NCI-H1436 treated with DMSO at 0.1 percent for 48 hours (cell line): ENCODE measurements at places on chromosomes 1 and 21.

GRCh38 chr1:197899037-197899436 lies 3.4 kb upstream of the C1orf53 start:
- DNase-seq, result no peak

DNA sequence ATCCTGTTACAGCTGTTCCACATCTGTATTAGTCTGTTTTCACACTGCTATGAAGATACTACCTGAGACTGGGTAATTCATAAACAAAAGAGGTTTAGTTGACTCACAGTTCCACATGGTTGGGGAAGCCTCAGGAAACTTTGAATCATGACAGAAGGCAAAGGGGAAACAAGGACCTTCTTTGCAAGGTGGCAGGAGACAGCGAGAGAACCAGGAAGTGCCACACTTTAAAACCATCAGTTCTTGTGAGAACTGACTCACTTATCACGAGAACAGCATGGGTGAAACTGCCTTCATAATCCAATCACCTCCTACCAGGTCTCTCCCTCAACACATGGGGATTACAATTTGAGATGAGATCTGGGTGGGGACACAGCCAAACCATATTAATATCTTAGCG lies 110.3 kb upstream of the TRABD2B start:
- DNase-seq, result no peak

DNA sequence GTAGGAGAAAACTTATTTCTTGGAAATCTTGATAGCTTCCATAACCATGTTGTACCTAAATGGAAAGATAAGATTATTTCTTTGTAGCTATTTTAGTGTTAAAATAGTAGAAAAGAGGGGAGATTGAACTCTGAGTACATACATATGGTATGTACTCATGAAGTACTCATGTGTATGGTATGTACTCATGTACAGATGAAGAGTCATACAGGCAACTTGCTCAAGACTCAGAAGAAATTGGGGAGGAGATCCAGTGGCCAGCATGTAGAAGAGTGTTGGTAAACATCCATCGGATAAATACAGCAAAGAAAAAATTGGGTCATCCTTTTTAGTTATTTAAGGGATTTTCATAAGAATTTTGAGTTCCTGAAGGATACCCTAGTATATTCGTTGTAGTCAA lies 29.0 kb downstream of the MDM4 start:
- DNase-seq, result no peak

- no peak for DNase-seq
These were observed 90.3 kb downstream of the LPAR3 start for GRCh38 chr1:84802567-84803232.

DNA sequence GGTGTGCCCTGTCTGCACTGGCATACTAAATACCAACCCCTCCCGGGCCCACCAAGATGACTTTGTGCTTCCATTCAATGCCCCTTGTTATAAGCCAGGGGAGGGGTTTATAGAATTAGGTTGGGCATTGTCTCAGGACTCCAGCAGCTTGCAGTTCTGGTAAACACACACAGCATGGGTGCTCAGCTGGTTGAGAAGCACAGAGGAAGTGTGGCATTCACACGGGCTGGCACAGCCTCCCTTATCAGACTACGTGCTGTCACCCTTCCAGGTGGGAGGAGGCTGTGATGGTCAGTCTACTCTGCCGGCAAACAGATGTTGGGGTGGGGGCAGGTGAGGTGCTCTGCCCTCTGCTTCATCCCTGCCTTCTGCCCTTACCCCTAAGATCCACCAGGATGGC lies 15.0 kb upstream of the SLC6A17 start:
- DNase-seq, result no peak
